Esophagus (tissue), 2 donors: ENCODE measurements at places on chromosomes 4 and X. TPM values are rescaled to one million over a fixed set of nuclear protein-coding genes. Genes with fewer than 3 reads are reported as not detected.

ATP7A gene
- 2.7 TPM for polyA plus RNA-seq

TMEM156 gene
- 0.81 TPM for polyA plus RNA-seq

HSFX4 gene
- polyA plus RNA-seq = not detected

VCX gene
- 0.29 TPM for polyA plus RNA-seq

KCND1 gene
- polyA plus RNA-seq = 0.25 TPM

GATA1 gene
- polyA plus RNA-seq = 0.09 TPM

OSTC gene
- polyA plus RNA-seq = 81.1 TPM

MAGEA4 gene
- not detected for polyA plus RNA-seq

GAGE1 gene
- not detected for polyA plus RNA-seq

GPR82 gene
- 0.06 TPM for polyA plus RNA-seq

CD38 gene
- polyA plus RNA-seq = 1.2 TPM

RAI2 gene
- polyA plus RNA-seq = 7.0 TPM

APOOL gene
- 3.3 TPM for polyA plus RNA-seq
